T-helper 2 cell (primary cell): ENCODE measurements at places on chromosomes 16 and 17.

GRCh38 chr16:719815-720446, 1.0 kb upstream of the ANTKMT start:
- DNase-seq, result no peak

- no peak for DNase-seq
Measured at GRCh38 chr16:72203401-72203800, 31.4 kb upstream of the PMFBP1 start.

DNA sequence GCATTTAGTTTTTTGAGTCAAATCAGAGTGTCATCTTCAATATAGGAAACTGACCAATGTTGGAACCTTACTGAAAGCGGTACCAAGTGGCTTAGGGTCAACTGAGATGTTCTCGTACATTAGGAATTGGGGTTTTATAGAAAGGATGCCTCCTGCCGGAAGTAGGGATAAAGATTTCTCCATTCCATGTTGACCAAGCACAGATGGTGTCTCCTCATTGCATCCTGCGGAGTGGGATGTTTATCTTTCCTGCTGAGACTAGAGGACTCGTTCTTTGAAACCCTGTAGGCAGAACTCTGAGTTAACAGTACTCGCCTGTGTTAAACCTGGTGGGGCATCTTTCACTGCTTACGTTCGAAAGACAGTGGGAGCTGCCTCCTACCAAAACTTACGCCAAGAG, 1.4 kb downstream of the SHISA6 start:
- DNase-seq, result no peak

DNA sequence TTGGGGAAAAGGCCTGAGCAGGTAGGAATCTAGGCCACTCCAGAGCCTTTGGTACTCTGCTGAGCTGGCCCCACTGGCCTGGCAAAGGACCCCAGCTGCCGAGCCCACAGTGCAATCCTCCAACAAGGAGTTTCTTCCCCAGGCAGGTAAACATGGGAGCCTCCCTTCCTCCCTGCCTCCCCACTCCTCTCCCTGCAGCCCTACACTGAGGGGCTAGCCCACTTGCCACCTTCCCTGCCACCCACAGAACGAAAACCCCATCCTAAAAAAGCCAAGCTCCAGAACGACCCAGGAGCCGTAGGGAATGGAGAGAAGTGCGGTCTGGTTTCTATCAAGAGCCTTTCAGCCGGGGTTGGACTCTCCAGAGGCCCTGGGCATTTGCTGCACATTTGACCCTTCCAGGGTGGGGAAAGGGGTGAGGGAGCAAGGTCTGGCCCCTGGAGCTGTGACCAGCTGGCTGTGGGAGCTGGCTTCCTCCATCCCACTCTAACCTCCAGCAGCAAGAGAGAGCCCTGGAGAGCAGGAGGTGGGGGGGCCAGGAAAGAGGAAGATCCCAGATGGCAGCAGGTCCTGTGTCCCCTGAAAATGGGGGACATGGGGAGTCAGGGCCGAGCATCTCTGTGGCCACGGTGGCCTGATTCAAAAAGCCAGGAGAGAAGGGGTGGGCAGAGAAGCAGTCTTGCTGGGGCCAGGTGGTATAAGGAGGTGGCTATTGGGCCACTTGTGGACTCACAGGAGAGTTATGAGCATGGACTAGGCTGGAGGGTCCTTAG, 1.3 kb downstream of the HID1 start:
- no peak for DNase-seq

GRCh38 chr16:12176051-12176450, 199.5 kb downstream of the SNX29 start:
- DNase-seq, result no peak
